Thoracic aorta (tissue), 2 donors: ENCODE measurements at places on chromosomes 1 and 21.

DNA sequence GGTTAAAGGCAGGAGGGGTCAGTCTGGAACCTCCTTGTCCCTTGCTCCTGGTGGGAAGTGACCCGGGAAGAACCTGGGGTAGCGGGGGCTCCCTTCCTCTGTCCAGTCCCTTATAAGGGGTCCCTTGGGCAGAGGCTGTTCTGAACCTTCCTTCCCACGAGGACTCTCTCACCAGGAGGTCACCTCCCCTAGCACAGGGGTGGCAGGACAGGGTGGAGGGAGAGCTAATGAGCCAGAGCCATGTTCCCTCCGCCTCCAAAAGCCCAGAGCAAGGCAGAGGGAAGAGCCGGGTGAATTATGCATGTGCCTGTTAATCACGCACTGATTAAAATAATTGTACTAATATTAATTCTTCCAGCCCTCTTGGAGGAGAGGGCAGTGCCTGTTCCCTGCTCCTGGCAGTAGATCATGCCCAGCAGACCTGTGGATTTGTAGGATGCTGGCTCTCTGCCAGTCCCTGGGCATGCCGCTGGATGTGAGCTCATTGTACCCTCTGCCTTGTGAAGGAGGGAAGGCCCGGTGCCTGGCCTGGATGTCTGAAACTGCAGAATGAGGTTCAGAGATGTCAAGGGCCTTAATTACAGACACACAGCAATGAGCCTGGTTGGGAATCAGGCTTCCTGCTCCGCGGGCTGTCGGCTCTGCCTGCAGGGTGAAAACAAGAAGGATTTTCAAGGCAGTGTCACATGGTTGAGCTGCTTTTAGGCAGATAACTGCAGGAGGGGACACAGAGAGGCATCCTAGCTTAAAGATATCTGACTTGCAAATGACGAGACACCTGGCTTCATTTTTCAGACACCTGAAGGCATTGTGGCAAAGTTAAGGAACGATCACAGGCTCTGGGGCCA lies 68.2 kb downstream of the IGSF21 start:
- H3K4me1 ChIP-seq: no peaks in the 10 kb centered on the region
- no peak for DNase-seq
- no peaks in the 10 kb centered on the region for H3K27me3 ChIP-seq
- no peaks in the 10 kb centered on the region for H3K36me3 ChIP-seq

DNA sequence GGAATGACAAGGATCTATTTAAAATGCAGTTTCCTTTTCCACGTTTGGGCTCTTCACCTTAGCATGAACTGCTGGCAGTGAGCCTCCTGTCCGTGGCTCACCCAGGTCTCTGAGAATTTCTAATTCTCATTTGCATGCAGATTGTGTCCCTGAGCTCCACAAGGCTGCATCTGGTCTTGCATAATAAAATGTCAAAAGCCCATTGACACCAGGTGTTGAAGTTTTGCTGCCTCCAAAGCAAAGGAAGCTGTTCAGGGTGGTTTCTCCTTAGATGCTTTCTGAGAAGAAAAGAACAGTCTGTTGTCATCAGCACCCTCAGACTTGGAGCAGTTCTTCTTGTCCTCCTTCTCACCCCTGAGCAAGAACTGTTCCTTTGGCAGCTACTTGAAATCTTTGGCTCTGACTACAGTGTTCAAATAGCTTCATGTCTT lies 433.1 kb upstream of the KAZN start:
- no peaks in the 10 kb centered on the region for H3K4me1 ChIP-seq
- H3K27me3 ChIP-seq: no peaks in the 10 kb centered on the region
- DNase-seq: no peak
- H3K27ac ChIP-seq: no peak overlapping the region
- H3K4me3 ChIP-seq: no peak overlapping the region

- no peaks in the 10 kb centered on the region for H3K36me3 ChIP-seq
- no peak for DNase-seq
- H3K4me1 ChIP-seq: no peaks in the 10 kb centered on the region
- no peak overlapping the region for H3K27ac ChIP-seq
- no peak overlapping the region for H3K4me3 ChIP-seq
Observed at GRCh38 chr1:106846656-106847055, 209.8 kb upstream of the PRMT6 start.

DNA sequence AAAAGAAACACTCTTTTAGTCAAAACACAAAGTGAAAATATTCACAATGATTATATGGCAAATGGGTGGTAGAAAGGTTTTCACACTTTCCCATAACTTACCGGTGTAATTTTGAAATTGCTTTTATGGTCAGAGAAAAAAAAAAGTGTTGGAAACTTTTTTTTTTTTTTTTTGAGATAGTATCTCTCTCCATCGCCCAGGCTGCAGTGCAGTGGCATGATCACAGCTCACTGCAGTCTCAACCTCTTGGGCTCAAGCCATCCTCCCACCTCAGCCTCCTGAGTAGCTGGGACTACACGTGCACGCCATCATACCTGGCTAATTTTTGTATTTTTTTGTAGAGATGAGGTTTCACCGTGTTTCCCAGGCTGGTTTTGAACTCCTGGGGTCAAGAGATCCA lies 3.3 kb downstream of the IFNGR2 start:
- H3K27me3 ChIP-seq: no peaks in the 10 kb centered on the region
- H3K4me3 ChIP-seq: peak overlapping the region; percentile 4
- peaks cover 51% of the 10 kb centered on the region for H3K4me1 ChIP-seq
- no peak for DNase-seq
